ENCODE measurements at places on chromosomes 7 and 10.

GRCh38 chr7:44705434-44705833, 43.2 kb upstream of the ZMIZ2 start:
- DNase-seq = no peak

- DNase-seq = no peak
Measured at GRCh38 chr7:41942468-41943093, 239.7 kb upstream of the INHBA start.

- peak; percentile 10 for DNase-seq
Measured at GRCh38 chr7:92833766-92834506, 2.4 kb downstream of the CDK6 start.

DNA sequence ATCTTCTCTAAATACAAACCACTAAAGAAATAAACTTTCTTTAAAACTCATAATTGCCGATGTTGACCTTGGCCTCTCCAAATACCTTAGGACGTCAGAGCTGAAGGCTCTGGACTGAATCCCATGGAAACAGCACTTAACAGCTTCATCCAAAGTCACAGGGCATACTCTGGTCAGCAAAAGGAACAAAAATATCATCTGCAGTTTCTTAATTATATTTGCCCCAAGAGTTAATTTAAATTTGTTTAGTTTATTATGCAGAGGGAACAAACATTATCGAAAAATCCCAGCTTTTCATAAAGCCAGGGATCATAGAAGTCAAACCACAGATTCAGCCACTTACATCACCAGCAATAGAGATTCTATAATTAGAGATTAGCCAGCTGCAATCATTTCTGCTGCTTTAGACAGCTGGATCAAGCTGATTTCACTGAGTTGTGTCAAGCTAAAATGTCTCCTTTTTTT, 20.5 kb upstream of the FAM13C start:
- no peak for DNase-seq

DNA sequence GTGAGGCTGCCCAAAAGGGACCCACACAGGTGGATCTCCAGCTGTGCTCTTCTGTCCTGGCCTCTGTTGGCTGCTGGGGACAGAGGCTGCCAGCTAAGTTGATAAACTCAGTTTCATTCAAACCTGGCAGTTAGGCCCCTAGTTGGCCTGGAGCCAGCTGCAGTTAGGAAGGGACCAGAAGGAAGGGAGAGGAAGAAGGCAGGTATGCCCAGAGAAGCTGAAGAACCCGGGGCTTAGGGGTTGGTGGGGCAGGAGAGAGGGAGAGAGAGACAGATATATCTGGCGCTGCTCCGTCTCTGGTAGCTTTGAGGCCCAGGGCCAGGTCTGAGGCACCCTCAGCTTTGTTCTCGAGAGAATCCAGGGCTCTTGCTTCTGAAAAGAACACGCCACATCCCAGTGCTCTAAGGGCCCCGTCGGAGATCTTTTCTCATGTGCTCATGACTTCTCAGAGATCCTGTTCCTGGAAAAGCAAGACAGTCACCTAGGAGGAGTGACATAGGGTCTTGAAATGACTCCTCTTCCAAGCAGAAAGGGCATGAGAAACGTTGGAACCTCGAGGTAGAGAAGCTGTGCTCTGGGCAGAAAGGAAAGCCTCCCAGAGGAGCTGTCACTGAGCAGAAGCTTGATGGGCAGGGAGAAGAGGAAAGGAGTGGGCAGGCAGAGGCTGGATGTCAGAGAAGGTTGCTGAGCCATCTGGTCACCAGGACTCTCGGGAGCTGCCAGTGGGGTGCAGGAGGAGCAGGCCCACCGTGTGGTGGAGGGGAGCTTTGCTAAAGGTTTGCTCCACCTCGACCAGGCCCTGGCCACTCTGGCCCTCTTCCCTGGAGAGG, 153.6 kb downstream of the ARHGAP21 start:
- DNase-seq = no peak

DNA sequence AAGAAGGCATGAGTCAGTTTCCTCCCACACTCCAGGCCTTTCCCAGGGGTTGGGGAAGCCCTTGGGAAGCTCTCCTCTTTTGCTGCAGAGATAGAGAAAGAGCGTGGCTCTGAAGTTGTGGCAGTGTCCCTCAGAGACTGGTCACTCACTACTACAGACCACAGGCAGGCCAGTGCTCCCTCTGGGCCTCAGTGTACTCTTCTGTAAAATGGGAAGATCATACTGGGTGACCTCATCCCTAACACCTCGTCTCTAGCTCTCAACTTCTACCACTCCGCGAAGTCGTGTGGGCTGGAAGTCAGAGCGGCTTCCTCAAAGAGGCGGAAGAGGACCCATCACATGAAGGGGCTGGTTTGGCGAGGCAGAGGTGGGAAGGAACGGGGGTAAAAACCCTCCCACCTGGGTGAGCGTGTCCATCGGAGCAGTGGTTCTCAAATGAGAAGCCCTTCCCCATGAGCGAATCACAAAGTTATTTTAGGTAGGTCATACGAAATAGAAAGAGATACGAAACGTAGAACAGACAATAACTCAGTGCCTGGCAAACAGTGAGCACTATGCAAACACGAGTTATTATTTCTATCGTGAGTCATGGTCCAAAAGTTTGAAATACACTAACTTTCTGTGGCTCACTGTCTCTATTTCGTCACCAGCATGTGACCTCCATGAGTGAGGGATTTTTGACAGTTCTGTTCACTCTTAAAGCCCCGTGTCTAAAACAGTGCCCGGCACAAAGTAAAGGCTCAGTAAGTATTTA, 32.7 kb downstream of the PRKAG2 start:
- no peak for DNase-seq

DNA sequence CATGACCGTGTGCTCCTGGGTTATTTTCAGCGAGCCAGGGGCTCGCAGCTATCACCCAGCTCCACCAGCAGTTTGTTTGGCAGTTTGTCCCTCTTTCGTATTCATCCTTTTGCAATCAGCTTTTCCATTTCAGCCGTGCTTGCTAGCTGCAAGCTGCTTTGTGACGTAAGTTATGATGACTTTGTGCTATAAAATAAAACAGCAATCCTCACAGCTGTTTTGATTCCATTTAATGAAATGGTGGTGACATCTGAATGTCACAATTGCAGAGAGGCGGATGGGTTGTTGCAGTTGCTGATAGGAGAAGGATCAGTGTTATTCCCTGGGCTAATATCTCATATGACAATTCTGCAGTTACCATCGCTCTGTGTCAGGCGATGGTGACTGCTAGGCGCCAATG, 251.7 kb downstream of the SNX10 start:
- DNase-seq = no peak

- DNase-seq = no peak
Measured at GRCh38 chr7:130654850-130655249, 13.7 kb downstream of the COPG2 start.

DNA sequence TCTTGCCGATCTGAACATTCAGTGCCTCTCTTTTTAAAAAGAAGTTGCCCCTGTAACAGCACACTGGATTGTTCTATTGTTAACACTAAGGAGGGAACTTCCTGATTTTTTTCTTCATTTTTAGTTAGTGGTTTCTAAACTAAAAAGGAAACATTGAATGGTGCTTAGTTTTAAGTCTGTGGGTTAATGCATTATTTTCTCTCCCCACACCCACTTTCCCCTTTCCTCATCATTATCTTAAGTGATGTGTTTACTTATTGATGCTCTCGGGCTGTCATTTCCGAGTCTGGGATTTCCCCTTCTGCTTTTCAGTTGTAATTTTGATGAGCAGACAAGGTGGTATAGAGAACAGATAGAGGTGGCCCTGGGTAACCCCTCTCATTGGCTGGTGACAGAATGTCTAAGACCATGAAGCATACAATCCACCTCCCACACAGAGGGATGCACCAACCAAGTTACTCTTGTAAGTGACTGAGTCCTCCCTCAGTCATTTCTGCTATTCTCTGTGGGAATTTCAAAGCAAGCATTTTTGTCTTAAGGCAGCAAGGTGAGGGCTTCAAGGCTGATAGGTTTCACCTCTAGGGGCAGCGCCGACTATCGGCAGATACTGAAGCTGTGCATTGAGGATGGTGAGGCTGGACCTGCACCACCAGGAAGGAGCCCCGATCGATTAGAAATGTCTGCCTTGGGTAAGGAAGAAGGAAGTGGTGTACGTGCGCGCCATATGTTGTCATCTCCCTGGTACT, 49.5 kb downstream of the CHN2 start:
- DNase-seq = no peak

DNA sequence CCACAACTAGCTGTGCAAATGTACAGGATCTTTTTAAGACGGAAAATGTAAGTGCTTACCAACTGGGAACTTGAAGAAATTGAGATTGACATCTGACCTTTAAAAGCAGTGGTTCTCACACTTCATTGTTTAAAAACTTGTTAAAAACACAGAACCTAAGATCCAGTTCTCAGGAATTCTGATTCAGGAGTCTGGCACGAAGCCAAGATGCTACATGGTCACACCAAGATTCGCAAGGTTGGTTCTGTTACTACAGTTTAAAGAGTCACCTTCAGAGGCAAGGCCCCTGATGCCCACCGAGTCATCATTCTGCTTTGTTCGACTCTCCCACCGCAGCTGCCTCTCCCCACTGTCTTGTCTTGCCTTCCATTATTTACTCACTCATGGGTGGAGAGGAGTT, 113.3 kb downstream of the GLI3 start:
- no peak for DNase-seq

DNA sequence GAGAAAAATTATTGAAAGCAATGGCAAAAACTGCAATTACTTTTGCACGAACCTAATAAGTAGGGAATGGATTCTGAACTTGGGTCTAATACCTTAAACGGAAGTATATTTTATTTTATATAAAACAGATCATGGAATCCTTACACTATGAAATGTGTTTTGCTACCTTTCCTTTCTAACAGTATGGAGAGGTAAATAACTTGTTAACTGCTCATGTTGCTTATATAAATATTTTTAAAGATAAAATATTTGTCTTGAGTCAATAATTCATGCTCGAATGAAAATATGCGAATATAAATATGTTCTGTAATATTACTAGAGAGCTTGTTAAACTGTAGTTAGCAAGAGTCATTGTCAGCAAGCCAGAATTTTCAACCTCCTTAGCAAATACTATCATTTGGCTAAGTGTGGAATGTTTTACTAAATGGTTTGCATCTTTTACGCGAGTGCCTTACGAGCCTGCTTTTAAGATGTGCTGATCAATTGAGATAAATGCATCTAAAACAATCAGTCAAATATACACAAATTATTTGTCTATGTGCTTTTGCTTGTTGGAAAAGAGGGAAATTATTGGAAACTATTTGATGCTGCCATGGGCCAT, 5.9 kb downstream of the GNAT3 start:
- DNase-seq = no peak

- no peak for DNase-seq
Measured at GRCh38 chr10:5023177-5023805, 19.6 kb upstream of the AKR1C2 start.

GRCh38 chr10:100806356-100806645, 60.9 kb downstream of the PAX2 start:
- DNase-seq = no peak

DNA sequence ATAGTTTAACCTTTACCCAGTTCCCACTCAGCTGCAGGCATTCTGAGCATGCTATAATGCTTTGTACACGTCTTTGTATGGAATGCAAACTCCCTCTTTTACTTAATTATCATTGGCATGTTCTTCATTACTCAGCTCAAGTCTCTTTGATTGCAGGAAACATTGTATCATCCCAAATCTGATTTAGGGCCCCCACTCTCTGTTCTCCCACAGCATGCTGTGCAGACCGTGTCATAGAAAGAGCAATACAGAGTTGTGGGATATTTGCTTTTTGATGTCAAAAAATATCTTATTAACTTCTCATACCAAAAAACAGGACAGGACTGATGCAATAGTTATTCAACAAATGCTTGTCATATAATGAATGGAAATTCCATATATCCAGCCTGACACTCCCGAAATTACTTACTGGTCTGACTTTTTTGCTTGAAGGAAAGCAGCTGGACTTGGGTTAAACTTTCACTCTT, 1081.5 kb upstream of the C7orf33 start:
- DNase-seq = no peak

- DNase-seq = no peak
Measured at GRCh38 chr10:48439031-48439430, 132.6 kb downstream of the MAPK8 start.

DNA sequence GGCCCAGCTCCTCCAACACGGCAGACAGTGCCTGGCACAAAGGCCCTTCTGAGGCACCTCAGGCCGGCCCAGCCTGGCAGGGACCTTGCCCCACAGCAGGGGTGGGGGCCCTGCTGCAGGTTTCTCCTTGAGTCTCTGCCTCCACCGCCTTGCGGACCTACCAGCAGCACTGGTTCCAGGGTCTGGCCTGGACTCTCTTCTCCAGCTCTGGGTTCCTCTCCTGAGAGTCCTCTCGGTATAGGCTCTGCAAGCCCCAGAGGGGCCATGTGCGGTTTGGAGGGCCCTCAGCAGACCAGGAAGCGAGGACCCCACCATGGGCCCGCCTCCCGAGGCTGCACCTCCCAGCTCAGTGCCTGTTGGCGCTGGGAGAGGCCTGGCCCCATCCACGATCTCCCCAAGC, 38.1 kb upstream of the ADGRA1 start:
- no peak for DNase-seq
